ENCODE measurements at places on chromosomes 12 and 14. TPM values are rescaled to one million over a fixed set of nuclear protein-coding genes. Genes with fewer than 3 reads are reported as not detected.

RDH5 gene
- 9.3 TPM for total RNA-seq

SERPINA1 gene
- total RNA-seq: 20.3 TPM

SSPN gene
- total RNA-seq: not detected

SMCO2 gene
- total RNA-seq: 0.55 TPM

NUAK1 gene
- 0.14 TPM for total RNA-seq

- no peak overlapping the region for H3K27ac ChIP-seq
- DNase-seq: no peak
- no peak overlapping the region for H3K4me3 ChIP-seq
- peaks cover 24% of the 10 kb centered on the region for H3K27me3 ChIP-seq
Measured at GRCh38 chr12:52436828-52437474, 2.8 kb upstream of the KRT75 start.

- no peak overlapping the region for H3K4me3 ChIP-seq
- peak overlapping the region; percentile 52 for H3K27ac ChIP-seq
- H3K4me1 ChIP-seq: peaks cover 35% of the 10 kb centered on the region
- no peaks in the 10 kb centered on the region for H3K36me3 ChIP-seq
- H3K27me3 ChIP-seq: no peaks in the 10 kb centered on the region
- DNase-seq: no peak
Measured at GRCh38 chr12:103887738-103888137, 42.5 kb upstream of the HSP90B1 start.

GRCh38 chr12:70842136-70842535 lies 78.4 kb downstream of the PTPRR start:
- H3K27ac ChIP-seq: no peak overlapping the region
- no peak overlapping the region for H3K4me3 ChIP-seq
- H3K36me3 ChIP-seq: no peaks in the 10 kb centered on the region
- DNase-seq: no peak

GRCh38 chr14:80850197-80850814 lies 91.2 kb downstream of the CEP128 start:
- H3K4me1 ChIP-seq: no peaks in the 10 kb centered on the region
- no peaks in the 10 kb centered on the region for H3K27me3 ChIP-seq
- no peak overlapping the region for H3K4me3 ChIP-seq
- no peak overlapping the region for H3K27ac ChIP-seq
- H3K36me3 ChIP-seq: no peaks in the 10 kb centered on the region

GRCh38 chr14:51302295-51303030 lies 62.4 kb downstream of the TMX1 start:
- H3K4me3 ChIP-seq: no peak overlapping the region
- H3K27ac ChIP-seq: no peak overlapping the region
- no peaks in the 10 kb centered on the region for H3K27me3 ChIP-seq

DNA sequence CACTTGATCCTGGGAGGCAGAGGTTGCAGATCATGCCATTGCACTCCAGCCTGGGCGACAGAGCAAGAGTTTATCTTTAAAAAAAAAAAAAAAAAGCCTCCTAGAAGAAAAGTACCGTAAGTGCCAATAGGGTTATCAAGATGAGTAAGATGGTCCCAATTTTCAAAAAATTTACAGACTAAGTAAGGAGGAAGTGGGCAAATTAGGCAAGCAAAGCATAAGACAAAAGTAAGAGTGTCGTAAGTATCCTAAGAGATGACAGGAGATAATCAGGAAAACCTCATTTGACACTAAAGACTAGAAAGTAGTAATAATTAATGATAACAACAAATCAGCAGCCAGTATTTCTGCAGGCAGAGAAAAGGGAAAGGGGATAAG lies 12.2 kb downstream of the PYM1 start:
- no peaks in the 10 kb centered on the region for H3K27me3 ChIP-seq
- H3K36me3 ChIP-seq: peaks cover 18% of the 10 kb centered on the region
- H3K27ac ChIP-seq: peak overlapping the region; percentile 90
- H3K4me1 ChIP-seq: peaks cover 28% of the 10 kb centered on the region
- H3K4me3 ChIP-seq: no peak overlapping the region

DNA sequence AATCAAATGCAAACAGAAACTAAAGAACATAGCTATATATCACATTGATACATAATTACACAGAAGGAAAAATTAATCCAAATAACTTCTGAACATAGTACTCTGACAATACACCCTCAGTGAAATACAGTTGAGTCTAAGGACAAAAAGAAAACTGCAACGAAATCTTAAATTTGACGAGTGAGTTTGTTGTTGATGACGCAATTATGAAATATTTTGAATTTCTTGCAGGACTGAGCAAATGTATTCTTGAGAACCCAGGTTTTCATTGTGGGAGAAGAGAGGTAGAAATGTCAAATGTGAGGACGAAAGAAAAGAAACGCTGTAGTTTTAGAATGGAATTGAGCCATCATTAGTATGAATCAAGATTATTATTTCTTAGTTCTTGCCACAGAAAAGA lies 46.3 kb downstream of the EGLN3 start:
- H3K36me3 ChIP-seq: no peaks in the 10 kb centered on the region
- no peak overlapping the region for H3K27ac ChIP-seq
- H3K4me3 ChIP-seq: no peak overlapping the region
- no peaks in the 10 kb centered on the region for H3K27me3 ChIP-seq
- no peak for DNase-seq

- H3K27ac ChIP-seq: no peak overlapping the region
- no peaks in the 10 kb centered on the region for H3K27me3 ChIP-seq
- H3K36me3 ChIP-seq: peaks cover 2% of the 10 kb centered on the region
- no peak overlapping the region for H3K4me3 ChIP-seq
Measured at GRCh38 chr12:28905220-28905955, 243.7 kb upstream of the FAR2 start.

GRCh38 chr14:65277027-65277426 lies 135.5 kb upstream of the FUT8 start:
- H3K4me1 ChIP-seq: peaks cover 25% of the 10 kb centered on the region
- DNase-seq: no peak
- no peaks in the 10 kb centered on the region for H3K27me3 ChIP-seq
- H3K4me3 ChIP-seq: no peak overlapping the region
- no peaks in the 10 kb centered on the region for H3K36me3 ChIP-seq

DNA sequence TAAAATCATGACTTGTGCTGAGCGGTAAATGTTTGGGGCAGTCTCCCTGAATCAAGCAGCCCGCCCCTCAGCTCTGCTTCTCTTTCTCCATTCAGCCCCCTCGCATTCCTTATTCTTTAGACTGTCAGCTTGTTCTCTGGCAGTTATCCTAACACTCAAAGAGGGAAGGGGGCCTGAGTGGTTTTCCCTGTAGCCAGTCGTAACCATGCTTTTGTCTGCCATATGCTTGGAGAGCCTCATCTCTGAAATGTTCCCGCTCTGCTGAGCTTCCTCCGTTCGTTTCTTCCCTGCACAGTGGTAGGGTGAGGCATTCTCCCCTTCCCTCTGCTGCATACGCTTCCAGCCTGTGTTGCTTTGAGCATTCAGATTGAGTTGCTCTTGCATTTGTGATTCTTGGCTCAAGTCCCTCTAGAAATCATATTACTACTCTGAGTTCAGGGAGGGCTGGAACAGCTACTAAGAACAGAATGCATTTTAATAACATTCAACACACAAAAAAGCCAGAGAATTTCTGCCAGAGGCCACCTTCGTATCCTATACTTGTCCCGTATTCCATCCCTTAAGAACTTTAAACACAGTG lies 119.7 kb downstream of the FBXL14 start:
- no peak overlapping the region for H3K27ac ChIP-seq
- DNase-seq: no peak
- no peaks in the 10 kb centered on the region for H3K27me3 ChIP-seq
- H3K36me3 ChIP-seq: no peaks in the 10 kb centered on the region
- no peak overlapping the region for H3K4me3 ChIP-seq

- H3K27me3 ChIP-seq: no peaks in the 10 kb centered on the region
- H3K36me3 ChIP-seq: no peaks in the 10 kb centered on the region
- no peaks in the 10 kb centered on the region for H3K4me1 ChIP-seq
Measured at GRCh38 chr12:20183563-20183962, 184.8 kb upstream of the PDE3A start.

GRCh38 chr12:105740369-105740768 lies 398.4 kb downstream of the NUAK1 start:
- no peaks in the 10 kb centered on the region for H3K27me3 ChIP-seq
- H3K36me3 ChIP-seq: no peaks in the 10 kb centered on the region
- H3K4me1 ChIP-seq: no peaks in the 10 kb centered on the region
- H3K27ac ChIP-seq: no peak overlapping the region
- no peak overlapping the region for H3K4me3 ChIP-seq
- DNase-seq: no peak

DNA sequence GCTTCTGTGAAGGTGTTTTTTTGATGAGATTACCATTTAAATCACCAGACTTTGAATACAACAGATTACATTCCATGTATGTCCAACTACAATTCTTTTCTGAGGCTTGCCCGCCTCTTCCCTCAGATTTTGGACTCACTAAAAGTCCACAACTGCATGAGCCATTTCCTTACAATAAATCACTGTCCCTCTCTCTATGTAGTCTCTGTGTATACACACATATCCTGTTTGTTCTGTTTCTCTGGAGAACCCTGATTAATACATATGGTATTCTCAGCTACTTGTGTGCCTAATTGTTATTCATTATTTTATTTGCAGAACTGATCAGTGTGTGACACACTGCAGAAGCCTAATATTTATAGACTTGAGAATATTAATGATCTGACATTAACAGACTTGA lies 2.4 kb upstream of the MIPOL1 start:
- no peak overlapping the region for H3K27ac ChIP-seq
- peaks cover 12% of the 10 kb centered on the region for H3K4me1 ChIP-seq
- DNase-seq: no peak
- H3K27me3 ChIP-seq: peaks cover 18% of the 10 kb centered on the region
- no peaks in the 10 kb centered on the region for H3K36me3 ChIP-seq
- H3K4me3 ChIP-seq: no peak overlapping the region

GRCh38 chr14:74616996-74617700 lies 5.1 kb upstream of the LTBP2 start:
- peaks cover 52% of the 10 kb centered on the region for H3K27me3 ChIP-seq
- H3K4me3 ChIP-seq: peak overlapping the region; percentile 59
- H3K36me3 ChIP-seq: no peaks in the 10 kb centered on the region

GRCh38 chr12:81255947-81256346 lies 178.1 kb downstream of the ACSS3 start:
- H3K27me3 ChIP-seq: no peaks in the 10 kb centered on the region
- no peaks in the 10 kb centered on the region for H3K36me3 ChIP-seq
- no peak overlapping the region for H3K27ac ChIP-seq
- DNase-seq: no peak
- H3K4me1 ChIP-seq: no peaks in the 10 kb centered on the region
